ENCODE measurements at places on chromosomes 5 and 9.

GRCh38 chr9:110828264-110828663 lies 159.7 kb downstream of the MUSK start:
- DNase-seq = no peak

DNA sequence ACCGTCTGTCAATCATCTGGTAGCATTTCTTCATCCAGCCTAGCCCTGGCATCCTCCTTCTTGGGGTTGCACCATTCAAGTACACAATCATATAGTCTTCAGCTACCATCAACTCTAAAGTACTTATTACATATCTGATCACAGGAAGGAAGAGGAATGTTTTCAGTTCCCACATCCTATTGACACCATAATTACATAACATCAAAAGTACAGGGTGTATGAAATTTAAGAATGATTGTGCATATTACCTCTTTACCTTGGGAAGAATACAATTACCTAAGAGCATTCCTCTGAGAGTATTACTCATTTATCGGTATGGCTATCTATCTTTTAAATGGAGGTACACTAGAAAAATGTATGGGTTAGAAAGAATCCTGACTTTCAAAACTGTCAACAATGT lies 126.8 kb upstream of the PCA3 start:
- DNase-seq = peak; percentile 20

- no peak for DNase-seq
Observed at GRCh38 chr9:7011395-7012067, 253.8 kb downstream of the KDM4C start.

GRCh38 chr5:36378551-36378950 lies 76.8 kb upstream of the RANBP3L start:
- no peak for DNase-seq

DNA sequence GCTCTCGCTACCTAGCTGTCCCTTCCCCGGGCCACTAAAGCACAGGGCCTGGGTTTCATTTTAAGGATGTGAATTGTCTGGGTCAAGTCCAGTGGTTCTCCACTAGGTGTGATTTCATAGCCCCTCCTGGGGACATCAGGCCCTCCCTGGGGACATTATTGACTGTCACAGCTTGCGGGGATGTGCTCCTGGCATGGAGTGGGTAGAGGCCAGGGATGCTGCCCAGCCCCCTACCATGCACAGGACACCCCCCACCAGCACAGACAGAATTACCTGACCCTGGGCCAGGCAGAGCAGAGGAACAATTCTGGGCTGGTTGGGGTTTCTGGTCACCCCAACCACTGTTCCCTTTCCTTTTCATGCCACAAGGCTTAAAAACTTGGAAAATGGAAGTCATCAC lies 4.1 kb downstream of the FAM78A start:
- DNase-seq = no peak

- no peak for DNase-seq
Observed at GRCh38 chr5:147464211-147464610, 45.7 kb downstream of the DPYSL3 start.

DNA sequence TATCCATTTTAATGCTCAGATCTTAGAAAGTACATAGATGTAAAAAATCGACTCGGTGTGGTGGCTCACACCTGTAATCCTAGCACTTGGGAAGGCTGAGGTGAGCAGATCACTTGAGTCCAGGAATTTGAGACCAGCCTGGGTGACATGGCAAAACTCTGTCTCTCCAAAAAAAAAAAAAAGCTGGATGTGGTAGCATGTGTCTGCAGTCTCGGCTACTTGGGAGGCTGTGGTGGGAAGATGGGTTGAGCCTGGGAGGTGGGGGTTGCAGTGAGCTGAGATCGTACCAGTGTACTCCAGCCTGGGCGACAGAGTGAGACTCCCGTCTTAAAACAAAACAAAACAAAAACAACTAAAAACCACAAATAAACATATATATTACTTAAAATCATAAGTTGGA lies 61.4 kb downstream of the RASA1 start:
- DNase-seq = no peak

DNA sequence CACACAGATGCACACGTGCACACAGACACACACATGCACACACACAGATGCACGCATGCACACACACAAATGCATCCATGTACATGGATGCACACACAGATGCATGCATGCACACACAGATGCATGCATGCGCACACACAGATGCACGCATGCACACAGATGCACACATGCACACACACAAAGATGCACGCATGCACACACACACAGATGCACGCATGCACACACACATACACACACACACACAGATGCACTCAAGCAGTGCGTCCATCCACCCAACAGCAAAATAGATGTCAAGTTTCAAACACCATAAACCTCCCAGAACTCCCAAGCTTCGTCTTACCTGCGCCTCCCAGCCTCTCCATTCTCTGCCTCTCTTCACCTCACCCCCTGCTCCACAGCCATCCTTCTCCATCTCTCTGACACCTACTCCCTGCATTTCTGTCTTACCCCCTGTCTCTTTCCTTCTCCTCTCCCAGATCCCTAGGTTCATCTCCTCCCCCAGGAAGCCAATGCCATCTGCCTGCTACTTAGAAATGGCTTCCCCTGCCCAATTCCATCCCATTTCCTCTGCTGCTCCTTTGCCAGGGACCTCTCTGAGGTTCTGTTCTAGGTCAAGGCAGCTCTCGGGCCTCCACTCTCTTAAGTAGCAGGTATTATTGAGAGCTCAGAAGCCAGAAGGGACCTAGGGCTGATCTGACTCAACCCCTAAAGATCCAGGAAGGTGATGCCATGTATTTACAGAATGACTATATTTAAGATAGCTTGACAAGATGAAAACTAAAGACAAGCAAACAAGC lies 297.2 kb downstream of the MED10 start:
- DNase-seq = no peak

GRCh38 chr5:74173241-74173640 lies 467.3 kb downstream of the ENC1 start:
- no peak for DNase-seq

GRCh38 chr9:117678871-117679270 lies 25.3 kb upstream of the TLR4 start:
- no peak for DNase-seq

DNA sequence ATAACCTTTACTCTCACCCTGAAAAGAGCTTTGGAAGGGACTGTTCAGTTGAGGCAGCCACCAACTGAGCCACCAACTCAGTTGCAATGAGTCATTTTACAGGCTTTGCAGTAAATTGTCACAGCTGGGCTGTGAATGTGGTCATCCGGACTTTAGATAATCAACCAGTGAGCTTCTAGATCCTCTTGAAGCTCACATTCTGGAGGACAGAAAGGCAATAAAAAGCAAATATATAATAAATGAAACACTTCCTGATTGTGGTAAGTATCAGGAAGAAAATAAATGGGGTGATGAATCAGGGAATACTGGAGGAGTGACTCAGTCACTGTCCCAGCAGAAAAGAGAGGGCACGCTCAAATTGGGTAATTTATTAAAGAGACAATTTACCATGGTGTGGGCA lies 13.2 kb upstream of the C5orf58 start:
- no peak for DNase-seq

GRCh38 chr5:124661317-124662141 lies 84.9 kb downstream of the ZNF608 start:
- peak; percentile 74 for DNase-seq

- DNase-seq = no peak
Observed at GRCh38 chr5:176790941-176791340, 19.4 kb upstream of the UNC5A start.

All from trophoblast cell (in vitro differentiated cells and primary cell).